ENCODE measurements at places on chromosomes 7 and 10.
A peak's percentile ranks its signal among the peaks of the same experiment; 100 is the strongest.

DNA sequence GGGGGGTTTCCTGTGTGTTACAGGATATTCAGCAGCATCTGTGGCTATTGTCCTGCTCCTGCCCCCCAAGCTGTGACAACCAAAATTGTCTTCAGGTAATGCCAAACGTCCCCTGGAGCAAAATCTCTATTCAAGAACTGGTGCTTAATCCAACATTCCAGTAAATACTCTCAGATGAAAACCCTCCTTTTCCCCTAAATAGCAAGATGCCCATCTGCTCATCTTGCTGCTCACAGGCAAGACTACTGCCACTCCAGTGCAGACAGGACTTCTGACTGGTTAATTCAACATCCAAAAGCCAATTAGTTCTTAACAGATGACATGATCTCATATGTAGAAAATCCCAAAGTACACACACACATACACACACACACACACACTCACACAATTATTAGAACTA lies 20.5 kb upstream of the JAZF1 start:
- DNase-seq = no peak

GRCh38 chr7:519484-520390 lies at the start of gene PDGFA:
Gene PDGFA, minus strand, starts transcription at chr7:519846. Its CDS starts 845 bp downstream, at chr7:519001.
- no peak for DNase-seq

DNA sequence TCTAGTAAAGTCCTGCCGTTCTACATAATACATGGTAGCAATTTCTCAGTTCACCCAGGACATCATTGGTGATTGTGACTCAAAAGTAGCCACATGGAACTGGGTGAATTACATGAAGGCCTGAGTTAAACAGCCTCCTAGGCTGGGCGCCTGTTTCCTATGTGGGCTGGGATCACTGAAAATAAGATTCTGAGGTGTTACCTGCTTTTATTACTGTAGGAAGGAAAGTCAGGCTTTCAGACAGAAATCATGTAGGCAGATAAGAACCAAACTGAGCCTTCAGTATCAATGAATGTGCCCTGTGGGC lies 160.4 kb downstream of the CAMK1D start:
- DNase-seq = no peak

- DNase-seq = no peak
Observed at GRCh38 chr7:99380032-99380822, 5.7 kb downstream of the ARPC1B start.

DNA sequence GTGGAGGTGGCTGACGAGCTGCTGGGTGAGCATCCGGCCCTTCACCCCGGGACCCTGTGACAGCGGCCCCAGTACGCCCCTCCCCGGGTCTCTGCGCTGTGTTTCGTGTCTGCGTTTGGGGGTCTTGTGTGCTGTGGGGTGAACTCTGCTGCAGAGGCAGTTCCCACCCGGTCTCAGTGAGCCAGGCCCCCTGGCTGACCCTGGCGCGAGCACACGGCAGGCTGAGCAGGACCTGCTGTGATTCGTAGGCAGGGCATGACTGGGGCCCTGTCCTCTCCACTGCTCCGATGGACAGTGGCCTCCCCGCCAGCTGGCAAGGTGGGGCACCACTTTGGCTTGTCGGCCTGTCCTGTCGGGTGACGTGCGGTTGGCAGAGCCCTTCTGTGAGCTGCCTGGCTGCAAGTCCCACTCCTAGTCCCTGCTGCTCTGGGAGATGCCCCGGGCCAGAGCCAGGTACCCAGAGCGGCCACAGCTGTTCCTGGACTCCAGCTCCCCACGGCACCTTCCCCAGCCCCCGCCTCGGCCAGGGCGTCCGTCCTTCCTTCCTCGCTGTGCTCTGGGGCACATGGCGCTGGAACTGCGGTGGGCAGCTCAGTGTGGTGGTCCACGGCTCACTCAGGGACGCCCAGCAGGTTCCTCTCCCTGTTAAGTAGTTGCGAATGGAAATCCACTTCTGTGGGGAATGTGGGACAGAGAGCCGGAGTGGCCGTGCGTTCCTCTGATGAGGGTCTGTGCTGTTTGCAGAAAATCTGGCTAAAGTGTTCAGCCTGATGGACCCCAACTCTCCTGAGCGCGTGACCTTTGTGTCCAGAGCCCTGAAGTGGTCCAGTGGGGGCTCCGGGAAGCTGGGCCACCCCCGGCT lies 10.5 kb downstream of the GET4 start:
- DNase-seq = no peak

GRCh38 chr10:86187499-86188239 lies 178.9 kb downstream of the GRID1 start:
- no peak for DNase-seq

DNA sequence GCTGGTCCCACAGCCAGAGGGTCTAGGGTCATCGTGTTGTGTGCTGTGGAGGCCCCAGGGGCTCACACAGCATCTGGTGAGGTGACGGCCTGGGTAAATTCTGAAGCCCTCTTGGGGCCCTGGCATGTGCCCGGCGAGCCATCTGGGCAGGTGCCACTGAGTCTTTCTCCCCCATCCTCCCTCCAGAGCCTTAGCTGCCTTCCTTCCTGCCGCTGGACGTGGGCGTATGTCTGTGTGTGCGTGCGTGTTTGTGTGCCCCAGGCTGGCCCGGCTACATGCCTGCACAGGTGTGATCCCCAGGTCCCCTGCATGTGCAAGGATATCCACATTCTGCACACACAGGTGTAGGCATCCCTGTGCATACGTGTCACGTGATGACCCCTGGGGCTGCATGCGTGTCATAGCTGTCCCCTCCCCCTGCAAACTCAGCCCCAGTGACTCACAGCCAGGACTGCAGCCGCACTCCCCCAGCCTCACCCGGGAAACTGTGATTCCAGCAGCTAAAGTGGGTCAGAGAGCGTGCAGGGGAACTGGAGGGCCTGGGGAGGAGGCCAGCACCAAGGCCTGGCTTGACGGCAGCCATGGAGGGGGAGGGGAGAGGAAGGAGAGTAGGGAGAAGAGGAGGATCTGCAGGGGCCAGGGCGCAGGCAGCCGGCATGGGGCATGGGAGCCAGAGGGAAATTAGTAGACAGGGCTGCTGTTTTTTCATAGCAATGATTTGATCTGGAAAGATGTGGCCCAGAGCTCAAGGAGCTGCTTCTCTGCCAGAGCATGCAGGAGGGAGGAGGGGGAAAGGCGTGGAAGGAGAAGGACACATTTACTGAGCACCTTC lies 46.4 kb downstream of the ELFN1 start:
- peak; percentile 7 for DNase-seq

GRCh38 chr7:2210551-2211258 lies 22.0 kb downstream of the MAD1L1 start:
- no peak for DNase-seq

GRCh38 chr10:22821501-22821900 lies 106.4 kb upstream of the ARMC3 start:
- no peak for DNase-seq

- peak; percentile 58 for DNase-seq
Observed at GRCh38 chr7:2510909-2511768, 8.4 kb upstream of the LFNG start.

DNA sequence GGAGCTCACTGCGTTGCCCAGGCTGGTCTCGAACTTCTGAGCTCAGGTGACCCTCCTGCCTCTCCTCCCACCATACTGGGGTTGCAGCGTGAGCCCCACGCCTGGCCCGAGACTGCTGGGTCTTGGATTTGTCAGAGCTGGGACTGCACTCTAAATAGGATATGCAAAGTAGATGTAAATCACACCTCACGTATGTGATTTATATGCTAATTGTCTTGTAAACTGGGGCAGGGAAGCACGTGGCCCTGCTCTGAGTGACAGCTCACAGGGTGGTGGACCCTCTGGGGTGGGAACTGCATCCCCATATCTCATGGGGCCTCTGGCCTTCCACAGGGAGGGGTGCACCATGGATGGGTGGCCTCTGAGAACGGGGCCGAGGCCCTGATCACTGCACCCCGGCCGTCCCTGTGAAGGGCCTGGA lies 34.1 kb downstream of the GET4 start:
- no peak for DNase-seq

- no peak for DNase-seq
Observed at GRCh38 chr10:20747782-20748181, 149.3 kb downstream of the NEBL start.

- DNase-seq = no peak
Observed at GRCh38 chr7:135825406-135825805, 76.8 kb upstream of the FAM180A start.

DNA sequence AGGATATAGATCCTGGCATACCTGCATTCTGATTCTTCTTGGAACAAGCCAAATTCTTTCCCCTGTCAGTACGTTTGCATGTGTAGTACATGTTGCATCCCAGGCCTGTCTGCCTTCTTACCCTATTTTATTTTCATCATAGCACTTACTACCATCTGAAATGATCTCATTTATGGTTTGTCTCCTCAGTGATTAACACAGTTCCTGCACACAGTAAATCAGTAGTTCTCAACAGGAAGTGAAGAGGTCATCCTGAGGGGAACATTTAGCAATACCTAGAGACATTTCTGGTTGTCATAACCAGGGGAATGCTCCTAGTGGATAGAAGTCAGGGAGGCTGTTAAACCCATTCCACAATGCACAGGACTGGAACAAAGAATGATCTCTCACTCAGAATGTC lies 38.2 kb upstream of the SLC26A4 start:
- no peak for DNase-seq

GRCh38 chr7:155424301-155425010 lies 33.5 kb upstream of the EN2 start:
- no peak for DNase-seq

DNA sequence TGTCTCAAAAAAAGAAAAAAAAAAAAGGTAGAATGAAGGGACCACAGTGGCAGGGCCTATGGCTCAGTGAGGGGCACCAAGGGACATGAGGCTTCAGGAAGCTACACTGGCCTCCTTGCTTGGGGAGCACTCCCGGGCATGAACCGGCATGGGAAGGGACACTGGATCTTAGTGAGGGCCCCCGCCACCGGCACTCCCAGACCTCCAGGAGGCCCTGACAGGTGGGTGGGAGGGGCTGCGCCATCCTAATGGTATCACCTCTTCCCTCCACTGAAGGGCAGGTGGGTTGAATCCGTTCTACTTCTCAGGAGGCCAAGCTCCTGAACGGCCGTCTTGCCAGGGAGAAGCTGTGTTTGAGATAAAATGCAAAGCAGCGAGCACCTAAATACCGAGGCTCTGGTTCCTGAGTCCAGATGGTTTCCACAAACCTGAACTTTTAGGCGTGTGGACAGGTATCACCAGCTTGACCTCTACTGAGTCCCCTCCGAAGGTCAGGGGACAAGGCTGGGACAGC lies 69.8 kb downstream of the C10orf143 start:
- no peak for DNase-seq

Data from T-helper 22 cell (primary cell).